T-helper 2 cell (primary cell): ENCODE measurements at places on chromosomes 7 and 10.

GRCh38 chr10:33559105-33559504, 224.6 kb upstream of the NRP1 start:
- no peak for DNase-seq

- DNase-seq: no peak
Measured at GRCh38 chr10:100360234-100360633, 13.2 kb downstream of the SCD start.

GRCh38 chr10:75723319-75723980, 292.0 kb downstream of the LRMDA start:
- DNase-seq: no peak

GRCh38 chr10:119396709-119397071, 145.8 kb downstream of the RGS10 start:
- DNase-seq: no peak

DNA sequence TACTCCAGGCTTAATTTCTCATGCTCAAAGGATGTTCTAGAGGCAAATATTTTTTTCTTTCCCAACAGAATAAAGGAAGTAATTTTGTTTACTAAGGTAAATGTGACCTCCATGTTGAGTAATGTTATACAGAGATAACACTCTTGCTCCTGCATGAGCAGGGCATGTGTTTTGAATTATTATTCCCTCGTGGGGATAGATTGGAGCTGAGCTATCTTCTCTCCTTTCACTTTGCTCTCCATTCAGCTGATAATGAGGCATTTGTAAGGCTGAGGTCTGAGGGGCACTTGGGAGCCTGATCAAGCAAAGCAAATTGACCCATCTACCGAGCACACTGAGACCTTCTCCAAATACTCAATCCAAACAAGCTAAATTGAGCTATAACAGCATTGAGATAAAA, 50.7 kb upstream of the GHITM start:
- no peak for DNase-seq

DNA sequence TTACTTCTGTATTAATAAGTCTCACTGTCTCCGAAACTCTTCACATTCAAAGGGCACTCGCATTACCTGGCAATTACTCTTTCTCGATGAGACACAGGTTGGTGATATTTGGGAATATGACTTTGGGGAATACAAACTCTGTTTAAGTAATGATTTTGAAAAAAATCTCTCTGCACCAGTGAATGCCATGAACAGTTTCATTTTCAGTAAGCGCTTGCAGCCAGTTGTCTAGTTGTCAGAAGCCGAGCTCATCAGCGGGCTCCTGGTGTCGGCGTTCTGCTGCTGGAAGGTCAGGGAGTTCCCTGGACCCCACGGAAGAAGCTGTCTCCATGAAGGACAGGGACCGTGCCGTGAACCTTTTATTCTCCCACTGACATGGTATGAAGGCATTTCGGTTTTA, 57.7 kb downstream of the PTPRE start:
- no peak for DNase-seq

DNA sequence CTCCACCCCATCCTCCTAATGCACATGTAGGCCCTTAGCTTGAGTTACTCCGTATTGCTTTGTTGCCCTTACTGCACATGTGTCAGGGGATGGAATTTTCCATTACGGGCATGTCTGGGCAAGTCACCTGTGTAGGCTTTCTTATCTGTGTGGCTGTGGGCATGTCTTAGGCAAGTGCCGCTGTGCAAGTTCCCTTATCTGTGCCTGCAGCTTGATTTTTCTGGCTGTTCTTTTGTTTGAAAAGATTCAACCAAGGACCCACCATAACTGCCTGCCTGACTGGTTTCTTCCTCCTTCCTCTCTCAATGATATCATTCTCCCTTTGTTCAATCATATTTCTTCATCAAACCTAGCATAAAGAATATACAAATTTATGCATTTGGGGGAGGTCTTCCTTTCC, 88.5 kb downstream of the AKR1D1 start:
- DNase-seq: no peak

GRCh38 chr7:127578036-127578684, 7.2 kb downstream of the GCC1 start:
- no peak for DNase-seq

DNA sequence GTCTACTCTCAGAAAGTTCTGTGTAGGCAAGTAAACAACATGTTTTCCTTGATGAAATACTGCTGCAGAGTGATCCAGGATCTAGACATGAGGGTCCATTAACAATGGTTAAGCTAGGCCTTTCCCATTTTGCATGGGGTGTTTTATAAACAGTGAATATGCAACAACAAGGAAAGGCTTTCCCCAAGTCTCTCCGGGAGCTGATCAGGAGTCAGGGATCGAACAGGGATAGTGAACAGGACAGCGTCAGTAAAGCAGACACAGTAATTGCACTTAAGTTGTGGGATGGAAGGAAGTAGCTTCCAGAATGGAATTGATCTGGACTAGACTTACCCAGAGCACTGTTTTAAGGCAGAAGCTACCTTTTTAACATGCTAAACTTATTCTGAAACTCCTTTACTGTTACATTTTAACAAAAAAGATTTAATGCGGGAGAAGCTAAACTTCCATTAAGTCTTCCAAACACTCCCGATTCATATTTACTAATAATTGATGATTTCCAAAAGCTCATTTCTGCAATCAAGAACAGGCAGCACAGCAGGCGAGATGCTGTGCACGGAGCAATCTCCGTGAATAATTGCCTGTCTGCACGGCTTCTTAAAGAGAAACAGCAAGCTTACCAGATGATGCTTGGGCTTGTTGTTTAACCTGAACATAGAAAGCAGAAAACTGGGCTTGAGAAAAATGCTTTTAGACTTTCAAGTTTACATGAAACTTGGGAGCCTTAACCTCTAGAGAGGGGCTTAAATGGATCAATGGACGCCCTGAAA, 50.3 kb upstream of the DOCK1 start:
- no peak for DNase-seq

DNA sequence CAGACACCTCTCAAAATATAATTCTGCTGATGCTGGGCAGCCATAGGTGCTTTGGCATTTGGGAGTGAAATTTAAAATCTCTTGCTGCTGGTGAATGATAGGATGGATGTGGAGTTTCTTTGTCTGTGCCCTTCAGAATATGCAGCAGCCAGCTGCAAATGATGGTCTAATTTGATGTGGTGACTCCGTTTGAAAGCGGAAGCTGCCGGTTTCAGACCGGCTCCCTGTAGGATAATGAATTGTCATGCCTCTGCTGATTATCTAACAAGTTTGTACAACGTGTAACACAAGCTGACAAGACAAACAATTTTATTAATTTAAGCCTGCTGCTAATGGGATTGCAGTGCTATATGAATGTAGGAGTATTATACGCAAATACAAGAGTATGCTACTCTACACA, 103.5 kb downstream of the SND1 start:
- no peak for DNase-seq
